ENCODE measurements at places on chromosomes 3 and 15.

DNA sequence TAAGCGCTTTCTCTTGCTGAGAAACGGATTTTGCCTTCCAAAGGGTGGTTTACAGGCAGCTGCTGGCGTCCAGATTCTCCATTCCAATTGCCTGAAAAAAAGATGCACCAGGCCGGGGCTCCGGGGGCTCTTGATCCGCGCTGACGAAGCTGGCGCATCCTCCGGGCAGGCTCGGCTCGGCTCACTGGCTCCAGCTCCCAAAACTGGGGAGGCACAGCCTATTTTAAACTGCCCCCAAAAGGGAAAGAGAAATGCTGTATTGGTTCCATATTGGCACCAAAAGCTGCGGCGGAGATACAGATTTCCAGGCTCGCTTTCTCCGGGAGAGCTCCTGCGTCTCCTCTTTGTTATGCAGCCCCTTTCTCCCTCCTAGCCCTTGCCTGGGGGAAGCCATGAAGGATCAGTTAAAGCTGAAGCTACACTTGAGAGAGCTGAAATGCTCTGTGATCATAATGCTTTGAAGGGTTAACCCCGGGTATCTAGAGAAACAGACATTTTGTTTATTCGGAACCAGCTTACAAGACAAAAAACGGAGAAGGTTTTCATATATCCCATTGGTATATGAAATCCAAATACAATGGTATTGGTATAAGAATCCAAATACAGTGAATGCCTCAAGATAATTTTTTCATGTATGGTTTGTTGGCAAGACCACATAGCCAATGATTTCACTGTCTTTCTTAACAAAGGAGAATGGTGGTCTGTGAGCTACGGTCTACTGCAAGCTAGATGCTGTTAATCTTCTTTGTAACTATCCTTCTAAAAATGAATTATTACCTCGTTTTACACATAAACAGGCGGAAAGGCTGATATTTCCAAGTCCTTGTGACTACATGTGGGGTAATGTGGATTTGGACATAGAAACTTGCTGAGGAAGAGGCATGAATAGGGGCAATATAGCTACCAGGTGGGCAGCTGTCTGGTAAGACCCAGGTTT lies 693 bp downstream of the CD200 start:
- DNase-seq, result peak; percentile 36

DNA sequence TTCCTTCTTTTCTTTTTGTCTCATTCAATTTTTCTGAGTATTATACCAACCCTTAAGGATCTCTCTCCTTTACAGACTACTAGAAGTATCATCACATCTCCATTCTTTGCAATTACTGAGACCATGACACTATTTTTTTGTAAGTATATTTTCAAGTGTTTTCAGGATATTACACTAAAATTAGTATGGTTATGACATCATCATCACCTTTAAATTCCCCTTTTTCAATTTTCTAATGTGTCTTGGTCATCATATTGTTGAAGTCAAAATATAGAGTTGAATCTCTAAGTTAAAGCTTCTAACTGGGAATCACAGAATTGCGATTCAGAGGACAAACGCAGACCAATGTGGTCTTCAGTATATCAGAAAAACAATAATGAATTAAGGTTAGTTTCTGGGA lies 1475.1 kb downstream of the OTOL1 start:
- no peak for DNase-seq

- DNase-seq, result no peak
Observed at GRCh38 chr3:852033-852432, 240.8 kb upstream of the CNTN6 start.

GRCh38 chr15:70179309-70179892 lies 81.7 kb upstream of the TLE3 start:
- no peak for DNase-seq

GRCh38 chr3:89116476-89116875 lies 9.1 kb downstream of the EPHA3 start:
- DNase-seq, result peak; percentile 14

GRCh38 chr15:91413142-91413541 lies 313.1 kb downstream of the SV2B start:
- DNase-seq, result peak; percentile 70

DNA sequence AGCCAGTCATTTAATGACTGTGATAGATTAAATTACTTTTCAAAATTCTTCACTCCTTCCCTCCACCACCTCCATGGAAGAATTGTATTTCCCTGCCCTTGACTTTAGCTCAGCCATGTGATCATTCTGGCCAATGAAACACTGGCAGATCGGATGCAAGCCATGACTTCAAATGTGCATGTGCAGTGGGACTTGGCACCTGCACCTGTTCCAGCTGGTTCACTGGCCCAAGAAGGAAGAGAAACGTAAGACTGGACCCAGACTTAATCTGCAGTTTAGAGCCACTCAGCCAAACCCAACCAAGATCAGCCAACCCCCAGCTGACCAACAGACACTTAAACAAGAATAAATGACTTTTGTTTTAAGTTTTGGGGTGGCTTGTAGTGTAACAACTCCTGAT lies 11.8 kb downstream of the DPH3 start:
- no peak for DNase-seq

- DNase-seq, result no peak
Observed at GRCh38 chr3:153050978-153051377, 111.0 kb upstream of the RAP2B start.

- no peak for DNase-seq
Observed at GRCh38 chr3:127835993-127836882, 13.9 kb upstream of the MGLL start.

- DNase-seq, result no peak
Observed at GRCh38 chr15:54567408-54568035, 589.3 kb downstream of the UNC13C start.

Measured in fibroblast of lung (primary cell).